ENCODE measurements at places on chromosomes 2 and 18.

GRCh38 chr2:188265315-188265714 is 26.4 kb upstream of the GULP1 start:
- no peak for DNase-seq

DNA sequence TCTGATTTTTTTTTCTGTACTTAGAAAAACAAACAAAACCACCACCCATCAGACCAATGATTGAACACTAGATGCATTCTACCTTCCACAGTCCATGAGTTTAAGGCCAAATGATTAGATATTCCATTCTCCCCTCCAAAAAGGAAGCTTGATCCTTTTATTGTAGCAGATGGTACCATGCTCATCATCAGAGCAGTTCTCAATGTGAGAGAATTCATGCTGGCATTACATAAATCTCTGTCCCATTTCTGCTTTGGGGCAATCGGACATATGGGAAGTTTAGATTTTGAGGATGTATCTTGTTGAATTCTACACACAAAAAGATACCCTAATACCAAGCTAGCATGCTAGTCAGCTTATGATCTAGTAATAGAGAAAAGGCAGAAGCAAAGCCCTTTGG is 186.6 kb downstream of the RAD51AP2 start:
- no peak for DNase-seq

- no peak for DNase-seq
Measured at GRCh38 chr18:73407506-73407905, 539.7 kb upstream of the NETO1 start.

DNA sequence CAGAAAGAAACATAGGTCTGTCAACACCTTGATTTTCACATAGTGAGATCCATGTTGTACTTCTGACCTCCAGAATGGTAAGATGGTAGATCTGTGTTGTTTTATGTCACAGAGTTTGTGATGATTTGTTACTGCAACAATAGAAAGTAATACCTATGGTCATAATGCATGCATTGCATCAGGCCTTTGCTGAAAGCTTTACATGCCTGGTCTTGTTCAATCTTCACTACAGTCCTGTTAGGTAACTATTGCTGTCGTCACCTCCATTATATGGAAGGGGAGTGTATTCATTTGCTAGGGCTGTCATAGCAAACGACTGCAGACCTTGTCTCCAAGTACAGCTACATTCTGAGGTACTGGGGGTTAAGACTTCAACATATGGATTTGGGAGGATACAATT is 243.5 kb downstream of the ANAPC1 start:
- DNase-seq, result no peak

DNA sequence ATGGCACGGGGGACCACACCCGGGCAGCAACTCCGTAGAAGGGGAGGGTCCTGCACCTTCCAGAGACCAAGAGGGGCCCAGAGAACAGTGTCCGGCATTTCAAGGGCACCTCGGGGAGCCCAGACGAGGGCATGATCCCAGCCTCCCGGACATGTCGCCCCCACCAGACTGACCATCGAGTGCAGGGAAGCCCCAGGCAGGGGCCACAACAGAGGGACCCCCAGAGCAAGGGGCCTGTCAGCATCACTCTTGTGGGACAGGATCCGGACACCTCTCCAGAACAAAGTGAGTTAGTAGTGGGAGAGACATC is 50.4 kb upstream of the CTDP1 start:
- DNase-seq, result no peak

DNA sequence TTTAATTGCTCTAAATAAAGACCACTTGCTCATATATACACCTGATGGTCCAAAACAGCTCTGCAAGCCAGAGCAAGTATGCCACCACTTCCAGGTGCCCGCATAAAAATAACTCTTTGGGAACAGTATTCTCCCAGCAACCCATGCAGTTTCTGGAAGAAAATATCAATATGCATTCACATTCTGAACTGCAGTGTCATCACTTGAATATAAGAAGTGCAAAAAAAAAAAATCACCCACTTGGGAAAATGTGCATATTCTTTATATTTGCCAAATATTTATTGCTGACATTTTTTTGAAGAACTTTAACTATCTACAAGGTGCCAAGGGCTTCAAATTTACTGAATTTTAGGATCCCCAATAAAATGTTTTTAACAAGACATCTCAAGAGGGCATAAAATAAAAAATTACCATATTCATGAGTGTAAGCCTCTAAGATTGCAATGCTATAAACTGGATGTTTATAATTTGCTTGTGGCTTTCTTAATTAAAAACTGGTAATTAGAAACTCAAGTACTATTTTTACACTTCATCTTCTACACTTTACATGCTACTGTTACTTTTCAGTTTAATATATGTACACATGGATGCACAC is 360.6 kb upstream of the HNRNPA3 start:
- DNase-seq, result no peak

GRCh38 chr2:157336137-157337010 is 10.8 kb upstream of the ERMN start:
- no peak for DNase-seq

GRCh38 chr18:79868168-79868784 is 70.5 kb downstream of the KCNG2 start:
- no peak for DNase-seq

DNA sequence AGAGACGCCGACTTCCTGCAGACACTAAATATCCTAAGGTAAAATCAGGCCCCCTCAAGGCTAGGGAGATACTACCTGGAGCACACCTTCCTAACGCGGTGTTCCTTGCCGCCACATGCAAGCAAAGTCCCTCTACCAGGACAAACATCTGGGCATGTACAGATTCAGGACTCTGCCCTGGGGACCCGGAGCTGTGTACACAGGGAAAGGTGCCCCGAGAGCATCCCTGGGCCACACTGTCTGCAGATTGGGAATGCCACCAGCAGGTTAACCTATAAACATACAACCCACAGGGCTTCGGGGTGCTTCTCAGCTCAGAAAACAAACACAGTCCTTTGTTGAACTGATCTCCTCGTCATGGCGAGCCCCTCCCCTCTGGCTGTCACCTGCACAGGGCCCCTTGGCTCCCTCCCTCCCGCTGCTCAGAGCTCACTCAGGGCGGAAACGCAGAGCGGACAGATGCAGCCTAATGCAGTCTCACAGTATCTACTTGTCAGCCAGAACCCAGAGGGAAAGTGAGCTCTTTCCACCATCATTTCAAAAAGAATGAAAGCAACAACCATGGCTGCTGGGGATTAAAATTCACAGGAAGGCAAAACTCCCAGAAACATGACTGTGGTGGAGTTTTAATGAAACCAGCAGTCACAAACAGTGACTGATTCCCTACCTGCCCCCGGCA is 218.8 kb downstream of the HDAC4 start:
- DNase-seq, result no peak

GRCh38 chr18:68727506-68727905 is 12.6 kb upstream of the TMX3 start:
- DNase-seq, result no peak

- DNase-seq, result no peak
Measured at GRCh38 chr2:136750065-136750464, 15.3 kb upstream of the THSD7B start.
